ENCODE measurements at places on chromosomes 12 and 14. TPM values are rescaled to one million over a fixed set of nuclear protein-coding genes. Genes with fewer than 3 reads are reported as not detected.
A peak's percentile ranks its signal among the peaks of the same experiment; 100 is the strongest.

Gene LRRK2
- total RNA-seq = 7.9 TPM

DNA sequence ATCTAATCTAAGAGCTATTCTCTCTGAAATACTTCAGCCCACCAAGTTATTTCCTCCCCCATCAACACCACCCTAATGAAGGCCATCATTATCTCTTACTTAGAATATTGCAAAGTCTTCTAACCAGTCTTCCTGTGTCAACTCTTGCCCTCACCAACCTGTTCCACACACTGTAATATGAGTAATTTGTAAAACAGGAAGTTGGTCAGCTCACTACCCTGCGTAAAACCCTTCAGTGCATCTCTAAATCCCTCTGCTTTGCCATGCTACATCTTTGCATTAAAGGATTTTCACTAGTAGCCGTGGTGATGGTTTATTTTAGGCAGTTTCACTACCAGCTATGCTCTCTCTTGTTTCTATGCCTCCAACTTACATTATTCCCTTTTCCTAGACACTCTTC, 70.0 kb downstream of the KIF21A start:
- no peak for DNase-seq

DNA sequence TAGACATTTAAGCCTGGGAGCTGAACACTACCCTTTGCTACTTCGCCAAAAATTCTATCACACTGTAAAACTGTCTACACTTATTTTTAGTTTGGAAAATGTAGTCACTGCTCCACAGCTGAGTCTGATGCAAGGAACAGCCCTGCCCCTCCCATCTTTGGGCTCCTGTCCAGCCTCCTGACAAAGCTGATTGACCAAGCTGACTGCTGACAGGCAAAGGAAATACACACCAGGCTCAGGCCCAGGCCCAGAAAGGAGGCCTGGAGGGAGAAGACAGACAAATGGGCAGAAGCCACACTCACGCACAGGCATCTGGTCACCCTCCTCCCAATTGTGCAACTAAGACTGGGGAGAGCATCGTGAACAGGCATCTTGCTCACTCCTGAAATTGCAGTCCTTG, 55.3 kb downstream of the ISCA2 start:
- peak; percentile 72 for DNase-seq

DNA sequence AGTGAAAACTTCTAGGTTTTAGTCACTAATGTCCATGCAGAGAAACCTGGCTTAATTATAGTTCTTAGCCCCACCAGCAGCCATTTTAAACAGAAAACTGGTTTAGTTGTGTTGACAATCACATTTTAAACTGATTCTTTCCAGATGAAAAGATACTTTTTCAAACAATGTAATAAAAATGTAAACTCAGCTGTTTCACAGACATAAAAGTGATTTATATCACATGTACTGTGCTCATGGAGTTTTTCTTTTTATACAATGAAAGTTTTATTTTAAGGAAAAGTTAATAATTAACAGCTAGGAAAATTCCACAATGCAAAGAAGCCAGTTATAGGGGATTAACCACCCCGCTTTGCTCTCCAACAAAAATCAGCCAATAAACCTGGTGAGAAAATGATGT, 129.7 kb downstream of the PAX9 start:
- no peak for DNase-seq

GRCh38 chr12:19850346-19851065, 411.2 kb downstream of the AEBP2 start:
- no peak for DNase-seq

Gene LUM
- 2.5 TPM for total RNA-seq

Gene GPR135
- total RNA-seq = 5.6 TPM

- DNase-seq = no peak
Measured at GRCh38 chr12:102602521-102602920, 122.2 kb upstream of the IGF1 start.

DNA sequence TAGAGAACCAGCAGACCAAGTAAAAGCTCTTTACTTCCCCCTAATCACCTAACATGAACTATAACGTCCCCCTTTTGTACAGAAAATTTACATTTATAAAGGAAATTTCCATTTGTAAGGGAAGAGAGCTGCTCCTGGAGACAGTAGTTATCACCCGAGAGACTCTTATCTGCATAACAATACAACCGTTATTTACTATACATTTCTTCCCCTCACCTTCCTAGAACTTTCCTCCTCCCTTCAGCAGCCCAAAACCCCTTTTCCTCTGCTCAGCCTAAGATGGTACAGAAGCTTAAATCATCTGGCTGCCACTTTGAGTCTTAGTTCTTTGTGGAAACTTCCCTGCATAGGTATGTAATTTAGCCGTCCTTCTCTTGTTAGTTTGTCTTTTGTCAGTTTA, 40.4 kb upstream of the ETV6 start:
- DNase-seq = no peak

GRCh38 chr14:92105893-92106142, 564 bp downstream of the ATXN3 start:
- peak; percentile 37 for DNase-seq

- DNase-seq = no peak
Measured at GRCh38 chr14:93951635-93952540, 24.5 kb downstream of the ASB2 start.

Gene BHLHE41
- 1.3 TPM for total RNA-seq

DNA sequence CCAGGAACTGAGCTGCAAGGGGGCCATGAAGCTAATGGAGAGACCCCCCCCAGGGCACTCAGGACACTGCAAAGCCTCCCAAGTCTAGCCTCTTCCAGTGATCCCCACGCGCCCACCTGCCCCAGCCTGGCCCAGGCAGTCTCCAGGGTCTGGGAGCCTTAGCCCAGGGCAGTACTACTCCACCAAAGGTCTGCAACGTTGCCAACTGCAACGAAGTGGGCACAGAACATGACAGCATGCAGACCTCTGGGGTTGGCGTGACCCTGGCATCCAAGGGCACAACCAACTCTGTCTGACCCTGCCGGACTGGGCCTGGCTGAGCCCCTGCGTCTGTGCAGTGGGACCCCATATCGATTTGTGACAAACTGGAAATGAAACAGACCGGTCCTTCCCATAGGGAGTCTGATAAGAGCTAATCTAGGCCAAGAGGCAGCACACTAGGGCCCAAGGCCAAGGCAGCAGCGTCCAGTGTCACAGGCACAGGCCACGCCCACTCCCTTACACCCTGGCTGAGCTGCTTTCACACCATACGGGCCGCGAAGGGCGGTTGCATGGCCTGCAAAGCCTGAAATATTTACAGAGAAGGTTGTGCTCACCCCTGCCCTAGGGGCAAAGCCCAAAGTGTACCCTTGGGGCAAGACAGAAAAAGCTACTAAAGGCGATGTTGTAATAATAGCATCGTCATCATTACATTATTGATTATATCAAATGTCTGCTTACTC, 76.7 kb downstream of the NCOR2 start:
- DNase-seq = peak; percentile 30

GRCh38 chr12:27355979-27356378, 23.3 kb downstream of the BMAL2 start:
- no peak for DNase-seq

Gene TSPAN19
- total RNA-seq = 0.06 TPM

Gene COX8C
- not detected for total RNA-seq

DNA sequence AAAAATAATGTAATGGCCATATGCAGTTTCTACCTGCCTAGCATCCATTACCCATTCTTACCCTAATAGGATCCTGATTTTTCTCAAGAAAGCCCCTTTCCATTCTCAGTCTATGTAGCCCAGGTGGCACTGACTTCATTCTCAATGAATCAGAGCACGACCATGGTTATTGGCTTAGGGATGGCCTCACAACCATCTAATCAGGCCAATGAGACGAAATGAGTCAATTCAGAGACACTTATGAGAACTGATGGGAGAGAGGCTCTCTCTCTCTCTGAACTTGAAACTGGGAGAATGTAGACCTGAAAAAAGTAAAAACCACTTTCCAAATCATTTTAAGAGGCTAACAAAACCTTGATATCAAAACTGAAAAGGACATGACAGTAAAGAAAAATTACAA, 45.3 kb upstream of the OXA1L start:
- no peak for DNase-seq

Gene KRT3
- not detected for total RNA-seq

DNA sequence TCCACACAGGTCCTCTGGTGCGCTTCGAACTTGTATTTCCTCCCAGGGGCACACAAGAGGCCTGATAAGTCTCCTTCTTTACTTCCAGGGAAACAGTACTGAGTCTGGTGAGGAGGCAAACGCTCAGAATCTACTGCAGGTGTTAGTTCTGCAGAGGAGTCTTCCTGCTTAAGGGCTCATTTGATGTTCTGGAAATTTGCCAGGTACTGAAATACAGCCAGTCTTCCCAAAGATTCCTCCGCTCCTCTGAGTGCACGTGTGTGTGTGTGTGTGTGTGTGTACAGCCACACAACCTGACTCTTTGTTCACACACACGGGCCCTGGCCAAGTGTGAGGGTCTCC, 92.0 kb downstream of the FBXL14 start:
- no peak for DNase-seq

DNA sequence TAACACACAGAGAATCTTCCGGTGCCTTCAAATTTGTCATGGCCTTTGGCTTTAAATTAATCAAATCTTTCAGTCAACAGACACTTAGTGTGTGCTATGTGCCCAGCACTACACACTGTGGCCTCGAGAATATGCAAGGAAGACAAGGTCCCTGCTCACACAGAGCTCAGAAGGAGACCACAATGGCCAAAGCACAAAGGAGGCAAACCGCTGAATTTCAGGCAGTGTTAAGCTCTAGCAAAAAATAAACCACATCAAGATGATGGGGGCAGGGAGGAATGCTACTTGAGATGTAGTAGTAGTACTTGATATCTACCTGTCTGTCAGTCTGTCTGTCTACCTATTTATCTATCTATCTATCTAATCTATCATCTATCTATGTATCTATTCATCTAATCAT, 227.9 kb downstream of the TMEM132D start:
- DNase-seq = no peak

Gene SPX
- total RNA-seq = 1.5 TPM

- no peak for DNase-seq
Measured at GRCh38 chr14:55272387-55272786, 1.2 kb downstream of the FBXO34 start.

DNA sequence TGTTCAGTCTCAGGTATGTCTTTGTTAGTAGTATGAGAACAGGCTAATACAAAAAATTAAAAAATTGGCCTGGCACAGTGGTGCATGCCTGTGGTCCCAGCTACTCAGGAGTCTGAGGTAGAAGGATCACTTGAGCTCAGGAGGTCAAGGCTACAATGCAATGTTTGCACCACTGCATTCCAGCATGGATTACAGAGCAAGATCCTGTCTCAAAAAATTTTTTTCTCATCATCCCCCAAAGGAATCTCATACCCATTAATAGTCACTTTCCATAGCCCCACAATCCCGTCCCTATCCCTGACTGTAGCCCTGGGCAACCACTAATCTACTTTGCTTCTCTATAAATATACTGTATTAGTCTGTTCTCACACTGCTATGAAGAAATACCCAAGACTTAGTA, 57.8 kb downstream of the TTC8 start:
- DNase-seq = no peak

Gene MMP17
- total RNA-seq = not detected

- no peak for DNase-seq
Measured at GRCh38 chr14:101357559-101358319, 203.6 kb upstream of the DIO3 start.

GRCh38 chr14:68690089-68690958, 102.5 kb downstream of the ZFP36L1 start:
- no peak for DNase-seq

DNA sequence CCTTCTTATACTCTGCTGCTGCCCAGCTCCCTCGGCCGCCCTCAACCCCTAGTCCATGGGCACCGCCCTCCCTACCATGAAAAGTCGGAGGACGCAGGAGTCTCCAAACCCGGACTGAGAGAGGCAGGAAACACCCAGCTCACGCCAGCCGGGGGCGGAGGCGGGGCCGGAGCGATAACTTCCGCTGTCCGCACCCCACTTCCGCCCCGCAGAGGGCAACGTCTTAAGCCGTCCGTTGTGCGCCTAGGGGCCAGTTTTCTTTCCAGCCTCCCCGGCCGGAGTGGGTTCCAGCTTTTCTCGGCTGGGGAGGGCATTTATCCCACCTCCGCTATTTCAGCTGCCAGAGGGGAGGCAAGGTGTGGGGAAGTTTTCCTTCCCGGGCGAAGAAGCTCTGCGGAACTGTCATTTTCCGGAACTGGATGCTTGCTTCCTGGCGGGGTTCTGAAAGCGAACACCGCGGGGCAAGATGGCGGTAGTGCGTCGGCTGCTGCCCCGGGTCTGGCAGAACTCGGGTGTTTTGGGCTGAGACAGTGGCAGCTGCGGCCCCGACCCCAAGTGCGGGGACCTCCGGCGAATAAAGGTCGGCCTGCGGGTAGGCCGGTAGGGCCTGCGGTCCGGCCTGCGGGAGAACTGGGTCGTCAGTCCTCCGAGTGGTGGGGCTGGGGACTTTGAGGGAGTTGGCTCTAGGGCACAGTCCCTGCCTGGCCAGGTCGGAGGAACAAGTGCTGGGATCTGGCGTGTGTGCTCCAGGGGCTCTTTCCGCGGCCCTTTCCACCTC, at the start of the genes KCTD10 and UBE3B:
Gene KCTD10, minus strand, starts transcription at position 116 of the 778 bp plus-strand sequence. Its CDS starts 38 bp downstream, at position 78.
Gene UBE3B, plus strand, starts transcription at position 450 of the 778 bp plus-strand sequence. CDS start 5,918 bp downstream, outside the sequence.
- peak; percentile 95 for DNase-seq

Gene GDF3
- not detected for total RNA-seq

- DNase-seq = no peak
Measured at GRCh38 chr12:110370732-110371231, 32.7 kb downstream of the ANAPC7 start.

Gene SCN8A
- 3.9 TPM for total RNA-seq

DNA sequence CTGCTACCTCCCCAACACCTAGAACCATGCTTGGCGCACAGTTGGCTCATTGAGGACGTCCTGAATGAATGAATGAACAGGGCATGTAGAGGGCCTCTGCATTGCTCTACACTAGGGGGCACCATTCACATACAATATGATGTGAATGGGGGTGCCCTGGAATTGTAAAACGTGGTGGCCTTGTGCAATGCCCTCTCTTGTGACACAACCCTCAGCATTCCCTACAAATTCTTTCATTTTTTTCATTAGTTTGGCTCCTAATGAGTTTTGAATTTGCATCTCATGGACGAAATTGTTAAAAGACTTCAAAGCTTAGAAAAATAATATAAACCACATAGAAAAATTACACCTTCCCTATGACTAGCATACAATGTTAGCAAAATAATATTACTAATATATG, 2.3 kb upstream of the DIO2 start:
- peak; percentile 53 for DNase-seq

- DNase-seq = no peak
Measured at GRCh38 chr14:56131004-56131864, 13.0 kb downstream of the PELI2 start.

DNA sequence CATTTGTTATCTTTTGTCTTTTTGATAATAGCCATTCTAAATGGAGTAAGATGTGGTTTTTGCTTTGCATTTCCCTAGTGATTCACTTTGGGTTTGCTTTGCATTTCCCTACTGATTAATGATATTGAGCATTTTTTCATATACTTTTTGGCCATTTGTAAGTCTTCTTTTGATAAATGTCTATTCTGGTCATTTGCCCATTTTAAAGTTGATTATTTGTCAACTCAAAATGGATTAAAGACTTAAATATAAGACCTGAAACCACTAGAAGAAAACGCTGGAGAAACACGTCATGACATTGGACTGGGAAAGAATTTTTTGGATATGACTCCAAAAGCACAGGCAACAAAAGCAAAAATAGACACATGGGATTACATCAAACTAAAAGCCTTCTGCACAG, 148.0 kb downstream of the APAF1 start:
- no peak for DNase-seq
